ENCODE measurements at places on chromosomes 7 and 10.

- no peak for DNase-seq
Observed at GRCh38 chr7:128939075-128939860, 1.5 kb downstream of the IRF5 start.

DNA sequence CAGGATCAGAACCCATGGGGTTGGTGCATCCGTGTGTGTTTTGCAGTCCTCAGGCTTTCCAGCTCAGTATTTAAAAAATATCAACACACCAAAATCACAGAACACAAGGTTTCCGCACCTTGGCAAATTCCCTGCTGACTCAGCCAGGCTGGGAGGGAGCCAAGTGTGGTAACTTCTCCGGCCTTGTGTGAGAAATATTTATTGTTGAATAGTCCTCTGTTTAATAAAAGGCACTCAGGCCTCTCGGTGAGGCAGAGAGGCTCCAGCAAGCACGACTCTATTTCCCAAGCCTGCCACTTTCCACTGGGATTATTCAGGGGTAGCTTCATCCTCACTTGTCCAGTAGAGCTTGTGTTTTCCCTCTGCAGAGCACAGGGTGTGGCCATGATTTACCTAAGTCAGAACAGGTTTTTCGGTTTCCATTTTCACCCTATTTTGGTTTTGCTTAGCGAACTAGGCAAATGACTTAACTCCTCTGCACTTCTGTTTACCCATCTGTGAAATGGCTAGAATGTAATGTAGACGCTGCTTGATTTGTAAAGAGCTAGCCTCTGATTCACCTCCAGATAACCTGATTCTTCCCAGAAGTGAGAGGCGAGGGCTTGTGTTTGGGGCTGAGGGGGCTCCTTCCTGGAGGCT is 13.0 kb upstream of the CHST15 start:
- DNase-seq, result no peak

GRCh38 chr10:122471531-122472177 is 10.3 kb downstream of the HTRA1 start:
- no peak for DNase-seq

GRCh38 chr7:142301299-142301698 is 43.4 kb upstream of the PRSS58 start:
- DNase-seq, result no peak

- DNase-seq, result no peak
Observed at GRCh38 chr7:29350351-29350750, 155.8 kb downstream of the CHN2 start.

DNA sequence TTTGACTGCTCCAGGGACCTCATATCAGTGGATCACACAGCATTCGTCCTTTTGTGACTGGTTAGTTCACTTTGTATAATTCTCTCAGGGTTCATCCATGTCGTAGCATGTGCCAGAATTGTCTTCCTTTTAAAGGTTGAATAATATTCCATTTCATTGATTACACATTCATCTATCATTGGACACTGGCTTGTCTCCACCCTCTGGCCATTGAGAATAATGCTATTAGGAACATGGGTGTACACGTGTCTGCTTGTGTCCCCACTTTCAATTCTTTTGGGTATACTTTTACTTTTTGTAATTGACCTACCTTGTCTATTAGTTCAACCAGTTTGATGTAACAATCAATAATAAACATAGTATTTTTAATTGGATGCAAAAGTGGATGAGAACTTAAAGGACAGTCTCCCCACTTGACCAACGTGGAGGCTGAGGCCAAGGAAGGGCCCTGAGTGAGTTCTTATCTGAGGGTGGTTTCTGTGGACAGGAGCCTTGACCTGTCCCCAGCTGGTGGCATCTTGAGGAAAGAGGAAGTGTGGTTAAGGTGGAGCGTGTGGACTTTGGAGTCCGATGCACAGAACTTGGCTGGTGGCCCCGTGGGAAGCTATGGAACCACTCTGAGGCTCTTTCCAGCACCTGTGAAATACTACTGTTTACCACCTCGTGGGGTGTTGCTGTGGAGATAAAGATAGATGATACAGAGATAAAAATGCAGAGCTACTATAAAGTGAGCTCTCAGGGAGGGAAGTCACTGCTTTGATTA is 16.6 kb downstream of the WDFY4 start:
- no peak for DNase-seq

DNA sequence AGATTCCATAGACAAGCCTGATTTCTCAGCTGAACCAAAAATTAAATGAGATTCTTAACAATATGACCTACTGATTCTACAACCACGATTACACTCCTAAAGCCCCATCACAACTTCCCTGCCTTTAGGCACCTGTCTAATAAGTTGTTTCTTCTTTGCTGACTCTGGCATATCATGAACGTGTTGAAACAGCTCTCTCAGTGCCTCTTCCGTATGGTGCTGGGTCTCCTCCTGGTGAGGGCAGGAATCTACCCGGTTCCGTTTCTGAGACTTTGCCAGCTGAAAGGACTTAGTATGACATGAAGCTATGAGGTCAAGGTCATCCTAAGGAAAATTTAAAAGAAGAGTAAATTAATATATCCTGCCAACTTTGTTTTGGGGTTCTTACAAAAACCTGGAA is 48.6 kb downstream of the ARHGAP19 start:
- DNase-seq, result no peak

DNA sequence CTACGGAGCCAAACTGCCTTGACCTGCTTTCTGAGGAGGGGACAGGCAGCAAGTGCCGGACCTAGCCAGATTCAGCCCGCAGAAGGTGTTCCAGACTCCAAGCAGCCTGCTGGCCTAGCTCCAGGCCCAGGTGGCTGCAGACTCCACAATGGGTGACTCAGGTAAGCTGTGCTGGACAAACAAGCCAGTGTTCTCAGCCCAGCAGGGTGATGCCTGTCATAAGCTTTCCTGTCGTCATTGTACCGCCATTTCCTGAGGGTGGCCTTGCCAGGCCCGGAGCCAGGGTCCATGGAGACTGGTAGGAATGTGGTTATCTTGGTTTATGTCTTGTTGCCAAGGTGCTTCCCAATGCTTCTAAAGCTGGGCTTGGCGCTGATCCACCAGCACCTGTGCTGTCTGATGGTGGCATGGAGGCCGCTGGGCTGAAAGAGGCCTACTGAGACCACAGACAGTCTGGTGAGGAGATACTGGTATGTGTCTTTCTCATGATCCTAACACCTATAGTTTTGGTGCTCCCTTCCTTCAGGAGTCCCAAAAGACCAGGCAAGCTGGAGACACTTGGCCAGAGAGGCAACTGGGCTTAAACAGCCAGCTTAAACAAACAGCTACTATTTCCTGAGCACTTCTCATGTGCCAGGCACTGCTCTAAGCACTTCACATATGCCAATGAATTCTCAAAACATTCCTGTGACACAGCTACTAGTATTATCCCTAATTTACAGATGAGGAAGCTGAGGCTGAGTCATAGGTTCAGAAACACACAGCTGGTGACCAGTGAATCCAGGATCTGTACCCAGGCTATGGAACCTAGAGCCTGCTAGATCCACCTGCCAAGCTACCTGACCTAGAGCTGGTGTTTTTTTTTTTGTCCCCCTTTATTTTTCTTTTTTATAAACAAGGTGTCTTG is 42.0 kb downstream of the ZC3HC1 start:
- DNase-seq, result no peak

- no peak for DNase-seq
Observed at GRCh38 chr7:99392046-99392445, 16.4 kb downstream of the PDAP1 start.

GRCh38 chr7:35424869-35425495 is 171.1 kb upstream of the TBX20 start:
- peak; percentile 6 for DNase-seq

Data from stimulated activated CD8-positive, alpha-beta memory T cell treated with anti-CD3 and anti-CD28 coated beads, Interleukin-15, amount 100 ng/mL, for 48 hours (primary cell).